ENCODE measurements at places on chromosomes 13 and 19.

DNA sequence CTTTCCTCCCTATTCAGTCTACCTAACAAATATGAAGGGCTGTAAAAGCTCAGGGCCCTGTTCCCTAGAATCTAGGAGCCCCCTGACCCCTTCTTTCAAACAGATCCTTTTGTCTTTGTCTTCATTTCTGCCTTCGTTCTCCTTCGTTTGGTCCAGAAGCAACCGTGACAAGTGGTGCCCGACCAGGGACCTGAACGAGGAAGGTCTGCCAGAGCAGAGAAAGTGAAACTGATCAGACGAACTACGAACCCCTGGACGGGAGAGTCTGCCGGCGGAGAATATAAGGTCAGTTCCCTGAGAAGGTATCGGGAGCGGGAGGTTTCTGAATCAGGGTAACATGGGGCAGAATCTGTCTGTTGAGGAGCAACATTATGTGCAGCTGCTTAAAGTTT, 751 bp downstream of the ERVK3-1 start:
- no peak for DNase-seq

DNA sequence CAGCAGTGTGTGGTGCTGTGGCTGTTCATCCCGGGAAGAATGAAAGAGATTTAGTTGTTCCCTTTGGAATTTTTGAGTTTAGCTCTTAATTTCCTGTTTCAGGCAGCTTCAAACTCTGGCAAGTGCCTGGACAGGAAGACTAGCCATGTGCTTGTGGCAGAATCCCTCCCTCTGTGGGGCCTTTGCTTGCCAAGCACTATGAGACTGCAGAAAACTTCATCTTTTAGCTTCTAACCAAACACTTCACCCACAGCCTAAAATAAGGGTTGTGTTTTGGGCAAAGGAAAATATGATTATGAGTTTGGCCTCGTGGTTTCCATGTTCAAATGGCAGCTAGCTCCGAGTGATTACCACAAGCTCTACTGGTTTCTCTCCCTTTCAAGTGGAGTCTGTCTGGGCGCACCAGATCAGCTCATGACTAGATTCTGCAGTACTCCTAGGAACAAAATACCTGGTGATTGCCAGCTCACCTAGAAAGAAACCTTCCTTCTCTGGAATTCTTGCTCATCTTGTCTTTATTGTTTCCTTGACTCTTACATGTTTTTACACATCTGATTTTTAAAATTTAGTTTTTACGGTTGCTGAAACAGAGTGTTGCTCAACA, 707.5 kb downstream of the SLITRK6 start:
- DNase-seq: no peak

DNA sequence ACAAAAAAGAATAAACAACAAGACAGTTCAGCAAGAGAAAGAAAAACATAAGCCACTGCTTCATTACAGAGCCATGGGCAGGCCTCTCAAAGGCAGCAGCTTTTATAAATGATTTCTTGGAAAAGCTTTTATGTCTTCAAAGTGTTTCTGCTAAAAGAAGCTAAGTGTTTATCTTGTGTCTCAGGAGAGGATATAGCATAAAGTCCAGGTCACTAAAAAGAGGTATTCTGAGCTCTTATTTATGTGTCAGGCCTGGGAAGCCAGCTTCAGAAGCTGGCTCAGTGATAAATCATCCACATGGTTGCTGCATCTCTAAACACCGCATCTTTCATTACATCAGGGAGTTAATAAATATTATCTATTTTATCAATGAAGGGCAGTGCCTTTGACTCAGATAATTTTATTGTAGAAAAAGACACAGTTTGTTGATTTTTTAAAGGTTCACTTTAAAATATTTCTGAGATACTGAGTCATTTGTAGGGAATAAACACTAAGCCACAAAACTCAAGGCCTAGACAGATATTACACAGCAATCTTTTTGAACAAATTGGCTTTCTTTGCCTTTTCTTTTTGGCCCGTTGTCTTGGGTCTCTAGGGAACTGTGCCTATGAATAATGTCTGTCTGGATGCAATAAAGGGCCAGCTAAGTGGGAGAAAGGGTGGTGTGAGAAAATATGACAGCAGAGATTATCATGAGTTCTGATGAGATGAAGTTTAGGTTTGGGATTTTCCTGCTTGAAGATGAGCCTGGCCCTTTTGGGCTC, 1086.6 kb downstream of the UQCRFS1 start:
- DNase-seq: no peak

GRCh38 chr13:51551416-51551815, 32.8 kb upstream of the WDFY2 start:
- no peak for DNase-seq

- no peak for DNase-seq
These were observed 30.3 kb upstream of the CEACAM1 start for GRCh38 chr19:42558450-42559150.

DNA sequence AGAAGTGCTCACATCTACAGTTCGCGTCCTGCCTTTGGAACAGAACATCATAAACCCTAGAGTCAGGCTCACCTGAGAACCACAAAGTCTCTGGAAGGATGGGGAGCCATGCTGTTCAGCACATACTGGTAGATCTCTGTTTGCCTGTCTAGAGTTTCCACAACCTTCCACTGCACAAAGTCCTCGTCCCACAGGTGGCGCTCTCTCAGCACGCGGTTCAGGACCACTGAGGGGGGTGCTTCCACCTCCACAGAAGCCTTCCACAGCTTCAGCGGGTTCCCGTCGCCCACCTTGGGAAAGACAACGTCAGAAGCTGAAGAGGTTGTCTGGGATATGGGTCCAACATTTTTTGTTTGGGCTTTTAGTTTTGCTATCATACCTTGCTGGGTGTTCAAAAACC, 93.6 kb downstream of the KL start:
- no peak for DNase-seq

DNA sequence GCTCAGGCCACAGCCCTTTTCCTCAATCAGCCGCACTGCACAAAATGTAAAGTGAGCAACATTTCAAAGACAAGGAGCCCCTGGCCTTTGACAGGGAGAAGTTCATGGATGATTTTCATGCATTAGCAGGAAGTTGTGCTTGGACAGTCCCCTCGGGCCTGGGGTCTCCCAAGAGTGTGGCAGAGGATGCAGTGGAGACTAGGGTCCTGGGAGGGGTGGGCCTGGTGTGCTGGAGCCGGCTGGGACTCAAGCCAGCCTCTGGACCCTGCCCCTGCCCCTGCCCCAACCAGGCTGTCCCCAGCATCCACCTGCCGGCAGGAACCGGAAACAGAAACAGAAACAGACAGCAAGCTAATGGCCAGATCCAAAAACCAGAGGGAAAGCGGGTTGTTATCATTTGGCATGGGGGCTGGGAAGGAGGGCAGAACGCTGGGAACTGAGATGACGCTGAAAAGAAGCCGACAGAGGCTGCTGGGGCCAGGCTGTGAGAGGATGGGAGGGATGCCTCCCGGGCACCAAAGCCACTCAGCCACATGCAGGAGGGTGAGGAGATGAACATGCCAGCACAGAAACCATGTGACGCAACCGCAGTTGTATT, 2.3 kb downstream of the GAS6 start:
- DNase-seq: no peak

Data from esophagus squamous epithelium (tissue), 5 donors.